ENCODE measurements at places on chromosomes 16 and 17.

DNA sequence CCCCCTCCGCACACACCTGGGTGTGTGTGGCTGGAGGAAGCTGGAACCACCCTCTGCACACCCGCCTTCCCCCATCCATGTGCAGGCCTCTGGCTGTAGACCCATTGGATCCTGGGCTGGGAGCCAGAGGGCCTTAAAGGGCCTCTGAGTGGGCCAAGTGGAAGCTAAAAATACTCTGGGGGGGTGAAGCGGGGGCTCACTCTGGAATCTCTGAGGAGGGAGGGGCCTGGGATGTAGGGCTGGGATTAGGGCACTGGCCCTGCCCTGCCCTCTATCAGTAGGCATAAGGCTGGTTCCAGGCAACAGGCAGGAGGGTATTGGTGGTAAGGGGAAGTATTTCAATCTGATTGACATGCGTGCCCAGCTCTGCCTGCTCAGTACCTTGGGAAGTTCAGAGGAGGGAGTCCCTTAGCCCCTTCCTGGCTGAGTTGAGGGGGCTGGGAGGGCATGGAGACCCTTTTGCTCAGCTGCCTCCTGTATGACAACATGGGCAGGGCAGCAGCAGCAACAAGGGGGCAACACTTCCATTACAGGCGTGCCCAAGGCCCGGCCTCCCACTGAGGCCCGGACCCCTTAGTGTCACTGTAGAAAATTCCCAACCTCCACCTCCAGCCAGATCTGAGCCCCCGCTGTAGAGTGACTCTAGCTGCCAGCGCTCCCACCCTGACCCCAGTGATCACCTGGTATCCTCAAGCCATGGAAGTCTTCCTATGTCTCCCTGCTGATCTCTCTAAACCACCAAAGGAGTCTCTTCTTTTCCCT lies 5.2 kb downstream of the ITGA3 start:
- H3K4me1 ChIP-seq, result peaks cover 86% of the 10 kb centered on the region
- no peaks in the 10 kb centered on the region for H3K27me3 ChIP-seq
- H3K36me3 ChIP-seq, result peaks cover 36% of the 10 kb centered on the region
- peak overlapping the region; percentile 90 for H3K4me3 ChIP-seq
- DNase-seq, result peak; percentile 70
- peak overlapping the region; percentile 96 for H3K27ac ChIP-seq

DNA sequence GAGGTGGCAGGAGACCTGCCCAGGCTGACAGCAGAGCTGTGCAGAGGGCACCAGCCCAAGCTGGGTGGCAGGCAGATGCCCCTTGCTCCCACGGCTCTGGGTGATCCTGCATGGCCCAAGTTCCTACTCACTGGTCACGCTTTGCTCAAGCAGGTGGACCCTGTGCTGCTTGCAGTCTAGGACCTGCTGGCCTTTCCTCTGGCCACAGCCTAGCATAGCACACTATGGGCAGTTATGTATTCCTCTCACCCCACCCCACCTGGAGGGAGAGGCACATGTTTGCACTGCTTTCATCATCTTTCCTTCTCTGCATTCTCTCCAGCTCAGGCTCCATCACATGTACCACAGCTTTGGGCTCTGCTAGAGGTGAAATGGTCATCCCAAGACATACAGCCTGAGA lies 19.6 kb upstream of the SREBF1 start:
- no peaks in the 10 kb centered on the region for H3K36me3 ChIP-seq
- no peak overlapping the region for H3K27ac ChIP-seq
- no peak overlapping the region for H3K4me3 ChIP-seq
- H3K4me1 ChIP-seq, result peaks cover 24% of the 10 kb centered on the region
- H3K27me3 ChIP-seq, result no peaks in the 10 kb centered on the region
- no peak for DNase-seq

DNA sequence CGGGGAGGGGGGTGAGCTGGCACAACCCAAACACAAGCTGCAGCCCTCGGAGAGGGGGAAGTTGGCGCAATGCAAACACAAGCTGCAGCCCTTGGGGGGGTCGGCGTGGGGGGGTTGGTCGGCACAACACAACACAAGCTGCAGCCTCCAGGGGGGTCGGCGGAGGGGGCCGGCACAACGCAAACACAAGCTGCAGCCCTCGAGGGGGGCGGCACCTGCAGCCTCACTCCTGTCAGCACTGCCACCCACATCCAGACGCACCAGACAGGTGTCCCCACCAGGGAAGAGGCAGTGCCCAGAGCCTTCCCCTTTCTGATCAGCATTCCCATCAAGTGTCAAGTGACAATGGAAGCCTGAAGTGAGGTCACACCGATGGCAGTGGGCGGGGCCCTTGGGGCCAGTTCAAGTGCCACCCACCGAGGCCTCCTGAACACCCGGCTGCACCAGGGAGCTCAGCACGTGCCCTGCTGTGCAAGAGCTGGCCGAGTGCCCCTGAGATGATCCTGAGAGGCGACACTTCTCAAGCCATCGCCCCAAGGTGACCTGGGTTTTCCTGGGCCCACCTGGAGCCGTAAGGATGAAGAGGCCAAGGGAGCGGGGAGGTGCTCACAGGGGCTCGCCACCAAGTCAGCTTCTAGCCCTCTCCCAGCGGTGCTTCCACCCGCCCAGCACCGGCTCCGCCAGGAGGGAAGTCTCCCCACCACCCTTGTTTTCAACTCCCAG lies 59.3 kb downstream of the KLHDC4 start:
- no peak overlapping the region for H3K4me3 ChIP-seq
- H3K4me1 ChIP-seq, result no peaks in the 10 kb centered on the region
- no peaks in the 10 kb centered on the region for H3K36me3 ChIP-seq
- H3K27ac ChIP-seq, result no peak overlapping the region
- DNase-seq, result no peak
- H3K27me3 ChIP-seq, result no peaks in the 10 kb centered on the region

- no peaks in the 10 kb centered on the region for H3K4me1 ChIP-seq
- no peaks in the 10 kb centered on the region for H3K27me3 ChIP-seq
- no peak for DNase-seq
- H3K36me3 ChIP-seq, result no peaks in the 10 kb centered on the region
- H3K27ac ChIP-seq, result no peak overlapping the region
Measured at GRCh38 chr17:78257810-78258322, 26.4 kb downstream of the TMEM235 start.

GRCh38 chr17:57478478-57479250 lies 222.3 kb downstream of the MSI2 start:
- no peak overlapping the region for H3K27ac ChIP-seq
- H3K36me3 ChIP-seq, result no peaks in the 10 kb centered on the region
- peaks cover 16% of the 10 kb centered on the region for H3K4me1 ChIP-seq
- DNase-seq, result no peak
- H3K4me3 ChIP-seq, result no peak overlapping the region

DNA sequence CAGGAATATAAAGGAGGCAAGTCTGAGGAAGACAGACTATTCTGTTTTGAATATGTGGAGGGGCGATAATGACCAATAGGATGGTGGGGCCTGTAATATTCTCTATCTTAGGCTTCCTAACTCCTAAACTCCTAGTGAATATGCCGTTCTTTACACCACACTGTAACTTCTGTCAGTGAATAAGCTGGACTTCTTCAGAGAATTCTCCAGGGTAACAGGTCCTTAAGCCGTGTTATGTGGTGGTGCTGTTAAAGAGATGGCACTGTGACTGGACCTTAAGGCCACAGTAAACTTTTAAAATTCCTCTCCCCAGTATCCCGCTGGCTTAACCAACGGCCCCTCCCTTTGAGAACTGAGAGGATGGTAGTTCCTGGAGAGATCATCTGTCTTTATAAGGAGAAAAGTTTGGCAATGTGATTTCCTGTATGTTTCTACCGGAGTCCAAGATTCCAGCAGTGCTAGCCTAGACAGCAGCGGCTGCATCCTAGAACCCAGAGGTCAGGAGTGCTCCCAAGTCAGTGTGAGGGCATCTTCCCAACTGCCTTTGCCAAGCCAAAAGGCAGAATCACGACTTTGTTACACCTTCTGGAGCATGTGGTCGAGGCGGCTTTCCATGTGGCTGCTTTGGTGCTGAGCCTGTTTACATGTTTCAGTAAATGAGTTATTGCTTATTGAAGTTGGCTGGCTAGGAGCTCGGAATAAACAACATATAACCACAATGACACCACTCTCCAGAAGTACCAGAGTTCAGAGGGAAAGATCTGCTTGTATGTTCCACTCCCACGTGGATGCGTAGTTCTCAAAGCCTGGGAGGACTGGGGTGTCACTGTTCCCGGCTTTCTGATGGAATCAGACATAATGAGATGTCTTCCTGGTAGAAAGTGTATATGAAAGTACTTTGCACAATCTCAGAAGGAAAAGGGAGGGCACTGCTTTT lies 41.0 kb downstream of the TUBD1 start:
- peaks cover 63% of the 10 kb centered on the region for H3K4me1 ChIP-seq
- peak overlapping the region; percentile 92 for H3K27ac ChIP-seq
- no peaks in the 10 kb centered on the region for H3K27me3 ChIP-seq
- peak; percentile 35 for DNase-seq
- no peaks in the 10 kb centered on the region for H3K36me3 ChIP-seq
- no peak overlapping the region for H3K4me3 ChIP-seq

- H3K27ac ChIP-seq, result no peak overlapping the region
- H3K4me3 ChIP-seq, result no peak overlapping the region
- peaks cover 20% of the 10 kb centered on the region for H3K27me3 ChIP-seq
- H3K4me1 ChIP-seq, result 0 out of 2 replicates have a peak, but pooled peaks cover 3% of the 10 kb centered on the region
- no peaks in the 10 kb centered on the region for H3K36me3 ChIP-seq
Measured at GRCh38 chr17:494601-495265, 142.1 kb upstream of the RPH3AL start.

- H3K4me3 ChIP-seq, result no peak overlapping the region
- 0 out of 2 replicates have a peak, but pooled peaks cover 5% of the 10 kb centered on the region for H3K4me1 ChIP-seq
- H3K27ac ChIP-seq, result 0 out of 2 replicates have a peak overlapping the region, but pooled peaks have one; percentile 9
- peak; percentile 85 for DNase-seq
- H3K27me3 ChIP-seq, result no peaks in the 10 kb centered on the region
Measured at GRCh38 chr16:72530434-72530833, 358.5 kb upstream of the PMFBP1 start.
